Prostate gland (tissue), 2 donors: ENCODE measurements at places on chromosomes 12 and 14.

- DNase-seq, result no peak
Measured at GRCh38 chr14:94517641-94518257, 8.5 kb upstream of the SERPINA12 start.

DNA sequence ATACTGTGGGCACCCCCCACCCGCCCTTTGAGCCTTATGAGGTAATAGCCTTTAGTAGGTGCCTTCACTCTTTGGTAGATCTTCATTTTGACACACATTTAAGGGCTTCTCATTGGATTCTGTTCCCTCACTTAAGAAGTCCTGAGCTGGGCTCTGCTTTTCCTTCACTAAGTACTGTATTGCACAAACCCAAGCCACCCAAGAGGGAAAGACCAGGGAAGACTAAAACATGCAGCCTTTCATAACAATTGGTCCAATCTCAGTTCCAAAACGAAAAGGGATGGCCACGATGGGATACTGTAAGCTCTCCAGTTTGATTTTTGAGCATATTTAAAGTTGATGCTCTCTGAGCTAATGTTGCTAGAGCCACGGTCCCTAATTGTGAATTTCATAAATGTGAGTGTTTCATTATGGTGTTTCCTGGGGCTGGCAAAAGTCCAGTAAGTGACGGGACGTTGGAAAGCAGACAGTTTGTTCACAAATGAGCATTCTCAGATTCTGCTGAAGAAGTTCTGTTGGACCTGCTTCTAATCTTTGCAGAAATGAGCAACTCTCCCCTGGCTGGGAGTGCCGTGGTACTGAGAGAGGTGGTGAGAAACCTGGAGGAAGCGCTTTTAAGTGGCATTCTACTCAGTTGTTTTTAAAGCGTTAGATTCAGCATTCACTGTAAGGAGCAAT, 9.4 kb downstream of the SSPN start:
- DNase-seq, result no peak

DNA sequence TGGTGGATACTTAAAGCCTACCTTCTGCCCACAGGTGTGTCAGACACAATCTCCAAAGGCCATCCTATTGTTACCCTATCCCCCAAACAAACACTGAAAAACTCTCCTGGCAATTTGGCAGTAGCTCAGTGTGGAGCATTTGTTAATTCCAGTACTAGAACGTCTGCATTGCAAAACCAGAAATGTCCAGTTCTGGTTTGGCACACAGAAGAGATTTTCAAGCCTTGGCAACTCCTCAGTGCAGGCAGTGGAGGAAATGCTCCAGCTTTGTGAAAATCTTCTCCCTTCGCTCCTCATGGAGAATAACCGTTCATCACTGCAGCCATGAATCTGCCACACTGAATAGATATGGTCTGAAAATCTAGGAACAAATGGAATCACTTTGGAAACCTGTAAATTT, 5.3 kb upstream of the SOCS2 start:
- no peak for DNase-seq

GRCh38 chr14:22482085-22482694, 106.8 kb downstream of the DAD1 start:
- no peak for DNase-seq

GRCh38 chr12:107859367-107859766, 84.9 kb downstream of the ASCL4 start:
- no peak for DNase-seq

DNA sequence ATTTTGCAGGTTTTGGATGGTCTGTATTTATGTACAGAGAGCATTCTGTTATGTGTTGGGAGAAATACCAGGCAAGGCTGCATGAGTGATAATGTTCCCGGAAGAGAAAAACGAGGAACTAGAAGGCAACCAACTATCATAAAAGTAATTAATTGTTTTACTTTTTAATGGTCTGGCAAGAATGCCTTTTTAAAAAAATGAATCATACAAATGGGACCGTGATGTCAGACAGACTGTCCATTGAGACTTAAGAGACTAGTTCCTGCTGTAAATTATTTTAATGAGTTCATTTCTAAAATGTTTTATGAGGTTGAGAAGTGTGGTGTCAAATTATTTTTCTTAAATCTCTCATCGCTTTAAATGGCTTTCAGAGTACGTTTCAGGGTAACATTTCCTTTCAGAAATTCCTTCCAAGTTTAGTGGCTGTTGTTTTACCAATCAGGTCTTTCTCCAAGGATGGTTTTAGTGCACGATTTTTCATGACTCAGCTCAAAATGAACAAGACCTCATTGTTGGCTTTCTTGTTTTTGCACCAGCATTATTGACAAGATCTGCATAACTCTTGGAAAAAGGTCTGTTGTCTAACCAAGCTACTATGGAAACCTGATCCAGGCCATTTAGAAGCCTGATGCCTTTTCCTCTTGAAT, 86.1 kb upstream of the ARHGAP5 start:
- DNase-seq, result no peak

DNA sequence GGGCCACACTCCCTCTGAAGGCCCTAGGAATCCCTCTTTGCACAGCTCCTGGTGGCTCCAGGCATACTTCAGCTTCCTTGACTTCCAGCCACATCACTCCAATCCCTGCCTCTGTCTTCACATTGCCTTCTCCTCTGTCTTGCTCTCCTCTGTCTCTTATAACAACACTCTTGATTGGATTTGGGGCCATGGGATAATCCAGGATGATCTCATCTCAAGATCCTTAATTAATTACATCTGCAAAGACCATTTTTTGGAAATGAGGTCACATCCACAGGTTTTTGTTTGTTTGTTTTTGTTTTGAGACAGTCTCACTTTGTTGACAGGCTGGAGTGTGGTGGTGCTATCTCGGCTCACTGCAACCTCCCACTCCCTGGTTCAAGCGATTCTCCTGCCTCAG, 88.7 kb downstream of the TMTC1 start:
- no peak for DNase-seq

DNA sequence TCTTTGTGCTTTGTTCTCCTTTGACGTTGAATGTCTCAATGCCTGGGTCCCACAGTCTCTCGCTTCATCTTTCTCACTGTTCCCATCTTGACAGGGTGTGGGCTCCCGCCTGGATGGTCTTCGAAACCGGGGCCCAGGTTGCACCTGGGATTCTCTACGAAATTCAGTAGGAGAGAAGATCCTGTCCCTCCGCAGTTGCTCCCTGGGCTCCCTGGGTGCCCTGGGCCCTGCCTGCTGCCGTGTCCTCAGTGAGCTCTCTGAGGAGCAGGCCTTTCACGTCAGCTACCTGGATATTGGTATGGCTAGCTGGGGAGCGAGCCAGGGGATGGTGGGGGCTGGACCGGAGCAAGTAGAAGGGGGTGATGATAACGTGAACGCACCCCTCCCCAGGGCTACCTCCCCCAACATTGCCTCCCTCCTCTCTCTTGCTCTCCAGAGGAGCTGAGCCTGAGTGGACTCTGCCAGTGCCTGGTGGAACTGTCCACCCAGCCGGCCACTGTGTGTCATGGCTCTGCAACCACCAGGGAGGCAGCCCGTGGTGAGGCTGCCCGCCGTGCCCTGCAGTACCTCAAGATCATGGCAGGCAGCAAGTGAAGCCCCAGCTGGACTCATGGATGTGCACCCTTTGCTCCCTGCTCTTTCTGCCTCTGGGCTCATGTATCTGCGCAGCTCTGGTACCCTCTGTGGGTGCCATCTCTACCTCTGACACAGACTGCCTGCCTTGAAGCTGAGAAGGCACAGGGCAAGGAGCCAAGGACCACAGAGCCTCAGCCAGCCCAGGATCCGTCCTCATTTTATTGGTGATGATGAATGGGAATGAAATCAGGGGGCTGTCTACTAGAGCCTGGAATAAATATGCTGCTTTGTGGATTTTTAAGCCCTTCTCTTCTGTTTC, 1.5 kb downstream of the NPFF start:
- DNase-seq, result no peak

- DNase-seq, result no peak
Measured at GRCh38 chr12:121087467-121088194, 45.0 kb upstream of the P2RX7 start.

GRCh38 chr12:121282072-121282742, 14.3 kb downstream of the CAMKK2 start:
- DNase-seq, result no peak

GRCh38 chr14:72917094-72917802, 9.0 kb upstream of the DCAF4 start:
- DNase-seq, result no peak

DNA sequence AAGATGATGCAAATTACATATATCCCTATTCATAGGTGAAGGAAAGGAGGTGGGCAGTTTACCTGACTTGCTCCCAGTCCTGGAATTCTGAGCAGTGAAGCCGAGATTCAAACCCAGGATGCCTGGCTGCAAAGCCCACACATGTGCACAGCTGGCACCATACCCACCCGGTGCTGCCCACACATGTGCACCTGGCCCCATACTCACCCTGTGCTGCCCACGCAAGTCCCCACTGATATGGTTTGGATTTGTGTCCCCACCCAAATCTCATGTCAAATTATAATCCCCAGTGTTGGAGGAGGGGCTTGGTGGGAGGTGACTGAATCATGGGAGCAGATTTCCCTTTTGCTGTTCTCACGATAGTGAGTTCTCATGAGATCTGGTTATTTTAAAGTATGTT, 179.2 kb upstream of the C14orf180 start:
- DNase-seq, result no peak

GRCh38 chr12:38163442-38163801, 153.2 kb upstream of the ALG10B start:
- no peak for DNase-seq
